ENCODE measurements at places on chromosomes 12 and 14. TPM values are rescaled to one million over a fixed set of nuclear protein-coding genes. Genes with fewer than 3 reads are reported as not detected.
A peak's percentile ranks its signal among the peaks of the same experiment; 100 is the strongest.

- no peak for DNase-seq
Observed at GRCh38 chr14:89198544-89199329, 218.3 kb downstream of the FOXN3 start.

DNA sequence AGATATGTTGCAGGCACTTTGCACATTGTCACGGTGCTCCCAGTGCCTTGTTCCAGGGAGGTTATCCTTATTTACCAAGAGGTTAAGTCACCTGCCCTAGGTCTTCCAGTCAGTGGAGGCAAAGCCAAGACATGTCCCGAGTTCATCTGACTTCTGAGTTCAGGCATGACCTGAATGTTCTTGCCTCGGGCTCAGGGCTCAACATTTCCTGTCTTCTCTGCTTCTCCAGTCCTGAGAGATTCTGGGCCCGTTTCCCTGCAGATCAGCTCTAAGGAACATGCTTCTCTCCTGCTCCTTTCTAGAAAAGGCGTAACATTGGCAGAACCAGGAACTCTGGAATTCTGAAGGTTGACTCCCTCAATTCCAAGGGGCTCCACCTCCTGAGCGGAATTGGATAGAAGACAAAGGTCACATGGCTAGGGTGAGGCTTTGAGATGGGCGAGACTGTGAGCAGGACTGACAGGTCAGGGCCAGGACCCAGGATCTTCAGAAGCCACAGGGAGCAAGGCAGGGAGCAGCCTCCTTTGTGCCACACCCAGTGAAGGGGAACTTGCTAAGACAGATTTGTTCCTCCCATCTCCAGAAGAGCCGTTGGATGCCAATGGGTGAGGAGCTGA lies 19.9 kb downstream of the BDKRB2 start:
- DNase-seq = peak; percentile 86

- no peak for DNase-seq
Observed at GRCh38 chr12:104054681-104055346, 4.8 kb upstream of the GLT8D2 start.

DNA sequence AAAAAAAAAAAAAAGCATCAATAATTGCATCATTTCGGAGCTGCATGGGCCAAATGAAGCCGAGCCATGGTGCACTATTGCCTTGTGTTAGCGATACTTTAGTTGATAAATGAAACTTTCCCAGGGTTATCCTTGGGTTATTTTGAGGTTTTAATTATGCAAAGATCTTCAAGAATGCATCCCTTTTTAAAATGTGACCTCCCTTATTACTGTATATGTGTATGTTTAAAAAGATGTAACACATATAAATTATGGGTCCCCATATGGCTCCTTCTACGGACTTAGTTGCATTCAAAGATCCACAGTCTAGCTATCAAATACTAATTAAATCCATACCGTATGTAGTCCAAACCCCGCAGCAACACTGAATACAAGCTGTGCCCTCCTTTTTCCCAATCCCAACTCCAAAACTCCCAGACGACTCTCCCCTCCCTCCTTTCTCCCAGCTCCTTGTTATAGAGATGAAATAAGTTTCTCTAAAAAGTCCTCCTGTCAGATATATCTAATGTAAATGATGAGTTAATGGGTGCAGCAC lies 129.3 kb upstream of the MAP1LC3B2 start:
- DNase-seq = no peak

GRCh38 chr12:122845865-122846621 lies 10.8 kb downstream of the HIP1R start:
- DNase-seq = no peak

DNA sequence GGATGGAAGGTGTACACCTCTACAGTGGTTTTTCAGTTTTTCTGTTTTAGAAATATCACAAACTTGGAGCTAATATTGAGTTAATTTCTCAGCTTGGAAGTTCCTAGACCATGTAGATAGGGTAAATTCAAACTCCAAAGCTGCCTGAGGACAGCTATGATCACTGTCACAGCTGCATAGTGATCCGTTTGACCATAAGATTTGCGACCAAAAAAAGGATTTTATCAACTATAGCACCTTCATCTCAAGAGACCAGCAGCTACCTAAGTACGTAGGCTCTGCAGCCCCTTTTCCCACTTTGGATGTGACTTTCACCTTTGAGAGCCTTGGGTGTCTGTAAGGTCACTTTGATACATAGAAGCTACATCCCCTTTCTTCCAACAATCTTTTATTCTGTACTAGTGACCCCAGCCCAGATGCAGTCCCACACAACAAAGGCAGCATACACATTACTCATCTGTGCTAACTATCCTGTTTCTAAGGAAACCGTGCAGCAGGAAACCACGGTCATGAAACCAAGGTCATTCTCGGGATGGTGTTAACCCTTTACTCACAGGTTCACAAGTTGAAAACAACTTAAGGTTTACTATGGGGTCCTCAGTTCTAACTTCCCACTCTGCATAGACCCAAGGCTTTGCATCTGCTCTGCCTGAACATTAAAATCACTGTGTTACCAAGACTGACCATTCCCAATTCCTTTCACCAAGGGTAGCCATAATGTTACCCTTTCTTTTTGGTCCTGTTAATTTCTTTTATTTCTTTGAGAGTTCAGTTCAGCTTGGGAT lies 75.4 kb downstream of the IFT81 start:
- no peak for DNase-seq

DNA sequence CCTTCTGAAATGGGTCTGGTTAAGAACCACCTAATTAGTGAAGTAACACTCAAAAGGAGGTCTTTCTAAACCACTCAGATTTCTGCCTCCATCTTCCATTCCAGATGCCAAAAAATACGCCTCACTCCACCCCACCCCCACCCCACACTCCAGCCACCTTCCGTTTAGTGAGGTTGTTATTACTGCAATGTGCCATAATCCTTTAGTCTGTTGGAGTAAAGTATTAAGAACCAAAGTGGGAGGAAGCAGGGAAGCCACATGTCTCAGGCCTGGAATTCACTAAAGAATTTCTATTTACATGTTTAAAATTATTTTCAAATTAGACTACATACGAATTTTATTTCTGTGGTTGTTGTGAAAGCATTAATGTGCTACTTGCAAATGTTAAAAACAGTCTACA lies 7.4 kb downstream of the KIF21A start:
- no peak for DNase-seq

Gene RNASE3
- not detected for polyA plus RNA-seq

Gene CCDC196
- polyA plus RNA-seq = not detected
